Suprapubic skin (tissue), 4 donors: ENCODE measurements at places on chromosomes 2 and 18. TPM values are rescaled to one million over a fixed set of nuclear protein-coding genes. Genes with fewer than 3 reads are reported as not detected.

RPL37A gene
- total RNA-seq = 892 TPM

AGXT gene
- not detected for total RNA-seq

DNA sequence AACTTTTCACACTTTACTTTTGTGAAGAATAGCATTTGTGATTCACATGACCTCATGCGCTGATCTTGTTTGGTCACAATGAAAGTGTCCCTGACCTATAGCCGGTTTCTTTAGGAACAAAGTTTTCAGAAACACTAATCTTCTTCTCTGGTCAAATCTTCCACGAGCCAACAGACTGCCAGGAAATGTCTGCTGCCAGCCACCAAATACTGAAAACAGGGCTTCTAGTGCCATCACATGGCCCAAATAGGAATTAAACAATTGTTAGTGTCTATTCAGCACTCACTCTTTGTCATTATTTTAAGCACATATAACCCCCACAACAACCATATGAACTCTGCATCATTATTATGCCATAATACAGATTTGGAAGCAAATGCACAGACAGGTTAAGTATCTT lies 286.5 kb upstream of the SYT4 start:
- no peak for DNase-seq

ALLC gene
- not detected for total RNA-seq

ONECUT2 gene
- not detected for total RNA-seq

DNA sequence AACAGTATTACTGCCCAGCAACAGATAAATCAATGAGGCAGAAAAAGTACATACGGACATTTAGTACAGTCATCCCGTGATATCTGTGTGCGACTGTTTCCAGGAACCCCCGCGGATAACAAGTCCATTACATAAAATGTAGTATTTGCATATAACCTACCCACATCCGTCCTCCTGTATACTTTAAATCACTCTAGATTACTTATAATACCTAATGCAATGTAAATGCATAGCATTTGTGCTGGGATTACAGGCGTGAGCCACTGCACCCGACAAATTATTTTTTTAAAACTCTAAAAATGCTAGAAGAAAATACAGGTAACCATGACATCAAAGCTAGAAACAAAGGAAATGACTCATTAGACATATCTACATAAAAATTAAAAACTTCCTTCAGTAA lies 91.6 kb downstream of the FAM161A start:
- DNase-seq = no peak

GRCh38 chr18:50297621-50298442 lies 10.3 kb upstream of the CXXC1 start:
- peak; percentile 86 for DNase-seq

GRCh38 chr2:20178249-20178607 lies 46.7 kb downstream of the SDC1 start:
- DNase-seq = no peak

DNA sequence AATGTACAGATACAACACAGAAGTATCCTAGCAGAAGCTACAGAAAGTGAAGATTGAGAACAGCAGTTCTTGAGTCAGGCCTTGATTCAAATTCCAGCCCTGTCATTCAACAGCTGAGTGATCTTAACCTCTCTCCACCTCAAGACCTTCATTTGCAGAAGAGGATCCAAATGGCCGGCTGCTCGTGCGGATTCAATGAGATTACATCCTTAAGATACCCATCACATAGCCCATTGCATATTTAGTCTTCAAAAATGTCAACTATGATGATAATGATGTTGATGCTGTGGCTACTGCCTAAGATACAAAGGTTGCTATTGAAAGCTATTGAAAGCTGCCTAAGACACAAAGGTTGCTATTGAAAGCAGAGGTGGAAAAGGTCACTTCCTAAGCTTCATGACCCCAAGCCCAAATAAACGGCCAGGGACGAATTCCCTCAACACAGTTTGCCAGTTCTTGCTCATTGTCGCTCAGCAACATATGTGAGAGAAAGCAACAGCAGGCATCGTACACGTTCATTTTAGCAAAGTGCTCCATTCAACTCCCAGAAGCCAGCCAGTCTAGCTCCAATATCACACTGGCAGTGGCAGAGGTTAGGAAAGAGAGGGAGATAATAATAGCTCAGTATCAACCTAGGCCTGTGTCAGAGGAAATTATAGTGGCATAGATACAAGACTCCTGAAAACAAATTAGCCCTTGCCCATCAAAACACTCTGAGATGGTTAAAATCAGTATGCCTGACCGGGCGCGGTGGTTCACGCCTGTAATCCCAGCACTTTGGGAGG lies 36.1 kb downstream of the MRPL35 start:
- no peak for DNase-seq

DNA sequence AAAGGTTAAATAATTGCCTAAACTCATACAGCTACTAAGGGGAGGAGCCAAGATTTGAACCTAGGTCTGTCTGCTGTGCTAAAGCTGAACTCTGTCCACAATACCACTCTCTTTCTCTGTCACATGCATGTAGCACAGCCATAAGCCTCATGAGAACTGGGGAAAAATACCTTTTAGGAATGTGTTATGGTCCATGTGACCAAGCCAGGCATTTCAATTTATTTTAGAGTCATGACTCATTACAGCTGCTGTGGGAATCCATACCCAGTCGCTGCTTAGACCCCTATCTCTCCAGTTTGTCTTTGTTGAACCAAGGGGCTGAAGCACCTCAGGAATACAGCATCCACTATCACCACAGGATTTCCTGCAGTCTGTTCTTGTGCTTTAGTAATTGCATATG lies 200.0 kb upstream of the SIX3 start:
- no peak for DNase-seq

DNA sequence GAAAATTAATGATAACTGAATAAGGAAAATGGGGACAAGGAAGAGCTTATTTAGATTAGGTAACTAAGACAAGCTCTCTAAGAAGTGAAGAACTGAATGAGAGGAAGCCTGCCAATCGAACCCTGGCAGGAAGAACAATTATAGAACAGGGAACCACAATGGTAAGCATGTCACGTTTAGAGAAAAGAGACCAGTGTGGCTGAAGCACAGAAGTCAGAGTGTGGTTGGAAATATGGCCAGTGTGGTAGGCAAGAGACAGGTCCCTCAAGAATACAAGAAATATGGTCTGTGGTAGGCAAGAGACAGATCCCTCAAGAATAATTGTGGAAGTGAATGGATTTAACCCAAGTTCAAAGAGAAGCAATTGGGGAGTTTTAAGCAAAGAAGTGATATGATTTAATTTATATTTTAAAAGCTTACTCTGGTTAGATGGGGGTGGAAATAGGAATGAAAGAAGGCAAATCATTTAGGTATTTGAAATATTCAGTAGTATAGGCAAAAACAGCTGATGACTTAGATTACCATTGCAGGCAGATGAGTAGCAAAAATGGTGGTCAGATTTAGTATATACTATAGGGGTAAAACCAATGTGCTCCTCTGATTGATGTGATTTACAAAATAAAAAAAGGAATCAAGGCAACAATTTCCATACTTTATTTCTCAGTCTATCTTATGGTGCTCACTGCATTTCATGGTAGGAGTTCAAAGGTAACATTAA lies 38.8 kb upstream of the ERMN start:
- DNase-seq = no peak

DNA sequence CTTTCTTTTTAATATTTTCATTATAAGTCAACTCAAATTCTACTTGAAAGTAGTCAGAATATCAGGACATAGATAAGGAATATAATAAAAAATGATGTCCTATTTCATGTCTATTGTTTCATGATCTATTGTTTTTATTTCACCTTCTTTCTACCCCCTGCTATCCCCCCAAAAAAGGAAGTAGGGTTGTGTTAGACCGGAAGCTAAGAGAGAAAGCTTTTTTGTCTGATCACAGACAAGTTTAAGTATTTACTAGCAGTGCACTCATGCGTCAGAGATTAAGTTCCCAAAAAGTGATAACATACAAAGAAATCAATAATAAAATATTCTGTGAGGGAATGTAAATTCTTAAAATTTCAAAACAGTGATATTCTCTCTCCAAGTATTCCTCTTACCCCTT lies 447.1 kb upstream of the CNTNAP5 start:
- DNase-seq = no peak

DNA sequence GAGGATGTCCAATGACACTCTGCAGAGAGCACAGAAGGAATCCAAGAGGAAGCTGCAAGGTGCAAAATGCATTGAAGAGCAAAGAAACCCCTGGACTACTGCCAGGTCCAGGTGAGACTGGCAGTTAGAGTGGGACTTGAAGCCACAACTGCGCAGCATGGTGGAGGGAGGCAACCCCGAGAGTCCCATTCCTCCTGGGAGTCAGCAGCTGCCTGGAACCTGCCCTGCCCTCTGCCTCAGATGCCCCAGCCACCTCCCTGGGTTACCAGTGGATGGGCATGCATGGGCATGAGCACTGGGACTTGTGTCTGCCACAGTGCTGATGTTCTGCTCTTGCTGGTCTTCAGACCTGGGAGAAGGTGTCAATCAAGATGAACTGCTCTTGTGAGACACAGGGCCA lies 43.2 kb downstream of the ANKMY1 start:
- peak; percentile 44 for DNase-seq

- no peak for DNase-seq
These were observed 593.9 kb upstream of the ZNF804A start for GRCh38 chr2:184004289-184004947.

- no peak for DNase-seq
These were observed 12.8 kb upstream of the KIAA2012 start for GRCh38 chr2:202060218-202060617.

- DNase-seq = no peak
These were observed 75.6 kb downstream of the ICOS start for GRCh38 chr2:204012072-204012653.

GRCh38 chr2:112706170-112706664 lies 14.6 kb upstream of the NT5DC4 start:
- DNase-seq = no peak

DNA sequence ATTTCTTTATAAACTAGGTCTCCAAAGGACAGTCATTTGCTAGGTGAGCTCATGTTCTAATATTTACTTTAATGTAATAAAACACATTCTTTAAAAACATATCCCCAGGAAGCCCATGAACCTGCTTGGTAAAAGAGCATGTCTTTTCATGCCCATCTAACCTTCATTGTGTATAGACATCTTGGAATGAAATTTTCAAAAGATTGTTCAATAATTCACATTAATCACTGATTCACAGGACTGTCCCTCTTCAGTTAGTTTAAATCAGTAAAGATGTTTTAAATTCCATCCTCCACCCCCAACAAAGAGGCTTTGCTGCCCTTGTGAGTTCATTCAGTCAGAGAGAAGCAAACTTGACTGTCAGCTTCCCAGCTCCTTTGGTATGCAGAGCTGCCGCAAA lies 633.4 kb upstream of the CELF4 start:
- DNase-seq = no peak

- no peak for DNase-seq
These were observed 119.8 kb downstream of the PLB1 start for GRCh38 chr2:28615706-28616105.

NCKAP1 gene
- total RNA-seq = 126 TPM

- no peak for DNase-seq
These were observed 15.9 kb upstream of the CRIM1 start for GRCh38 chr2:36339607-36340218.

MC2R gene
- total RNA-seq = not detected

GRCh38 chr2:102977426-102978090 lies 215.7 kb downstream of the TMEM182 start:
- no peak for DNase-seq

GRCh38 chr2:54815148-54815539 lies 91.7 kb downstream of the EML6 start:
- no peak for DNase-seq

- no peak for DNase-seq
These were observed 9.9 kb downstream of the BMP10 start for GRCh38 chr2:68861330-68861729.

- no peak for DNase-seq
These were observed 59.7 kb downstream of the POLE4 start for GRCh38 chr2:75018162-75018561.

DNA sequence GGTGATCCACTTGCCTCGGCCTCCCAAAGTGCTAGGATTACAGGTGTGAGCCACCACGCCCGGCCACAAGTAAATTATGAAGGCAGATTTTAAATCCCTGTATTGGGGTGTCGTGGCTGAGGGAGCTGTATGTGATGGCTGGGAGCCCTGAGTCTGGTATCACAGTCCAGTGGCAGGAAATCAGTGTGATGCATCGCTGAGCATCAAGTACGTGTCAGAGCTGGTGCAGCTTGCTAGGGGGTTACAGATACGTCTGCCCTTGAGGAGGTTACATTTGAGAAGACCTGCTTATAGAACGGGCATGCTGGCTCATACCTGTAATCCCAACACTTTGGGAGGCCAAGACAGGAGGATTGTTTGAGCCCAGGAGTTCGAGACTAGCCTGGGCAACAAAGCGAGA lies 4.3 kb downstream of the ENOSF1 start:
- DNase-seq = no peak

IL1RN gene
- total RNA-seq = 147 TPM

DNA sequence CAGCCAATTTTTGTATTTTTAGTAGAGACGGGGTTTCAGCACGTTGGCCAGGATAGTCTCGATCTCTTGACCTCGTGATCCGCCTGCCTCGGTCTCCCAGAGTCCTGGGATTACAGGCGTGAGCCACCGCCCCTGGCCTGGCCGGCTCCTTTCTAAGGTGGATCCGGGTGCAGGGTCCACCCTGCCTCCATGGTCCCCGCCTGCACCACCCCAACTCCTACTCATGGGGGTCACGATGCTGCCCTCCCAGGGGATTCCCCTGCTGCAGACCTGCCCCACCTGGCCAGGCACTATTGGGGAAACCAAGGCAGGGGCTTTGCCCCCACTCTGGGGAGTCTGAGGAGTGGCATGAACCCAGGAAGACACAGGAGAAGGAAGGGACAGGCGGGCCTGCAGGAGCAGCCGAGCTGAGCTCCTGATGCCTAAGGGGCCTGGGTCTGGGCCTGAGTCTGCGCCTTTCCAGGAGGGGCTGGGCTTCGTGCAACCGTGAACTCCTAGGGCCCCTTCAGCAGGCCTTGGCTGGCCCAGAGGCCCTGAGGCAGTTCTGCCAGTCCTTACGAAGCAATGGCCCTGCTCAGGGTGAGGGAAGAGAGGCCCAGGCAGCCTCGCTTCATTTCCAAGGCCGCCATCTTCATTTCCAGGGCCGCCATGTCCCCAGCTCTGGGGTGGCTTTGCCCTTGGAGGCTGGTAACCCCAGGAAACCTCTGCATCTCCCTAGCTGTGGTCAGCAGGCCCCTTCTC lies 67.2 kb upstream of the SMAD7 start:
- DNase-seq = peak; percentile 64

DNA sequence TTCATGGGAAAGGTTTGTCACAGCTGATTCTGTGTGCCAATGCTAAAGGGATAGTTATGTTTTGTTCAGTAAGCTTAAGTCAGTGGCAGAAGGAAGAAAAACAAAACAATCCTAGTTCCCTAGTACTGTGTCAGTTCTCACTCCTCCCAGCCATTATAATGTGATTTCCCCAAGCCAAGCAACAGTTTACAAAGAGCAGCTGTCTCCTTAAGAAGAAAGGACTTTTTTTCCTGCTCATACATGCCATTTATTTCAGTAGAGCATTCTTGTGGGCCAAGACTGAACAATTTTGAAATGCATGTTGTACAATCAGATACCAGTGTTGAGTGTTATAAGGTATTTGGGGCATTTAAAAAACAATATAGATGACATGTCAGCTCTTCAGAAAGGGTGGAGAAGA lies 52.1 kb downstream of the NEMP2 start:
- no peak for DNase-seq

HSPE1 gene
- total RNA-seq = 86.8 TPM

GALR1 gene
- total RNA-seq = not detected
